ENCODE measurements at places on chromosomes 1 and 21. TPM values are rescaled to one million over a fixed set of nuclear protein-coding genes. Genes with fewer than 3 reads are reported as not detected.

The KMO gene
- total RNA-seq = not detected

The PEAR1 gene
- 16.1 TPM for total RNA-seq

DNA sequence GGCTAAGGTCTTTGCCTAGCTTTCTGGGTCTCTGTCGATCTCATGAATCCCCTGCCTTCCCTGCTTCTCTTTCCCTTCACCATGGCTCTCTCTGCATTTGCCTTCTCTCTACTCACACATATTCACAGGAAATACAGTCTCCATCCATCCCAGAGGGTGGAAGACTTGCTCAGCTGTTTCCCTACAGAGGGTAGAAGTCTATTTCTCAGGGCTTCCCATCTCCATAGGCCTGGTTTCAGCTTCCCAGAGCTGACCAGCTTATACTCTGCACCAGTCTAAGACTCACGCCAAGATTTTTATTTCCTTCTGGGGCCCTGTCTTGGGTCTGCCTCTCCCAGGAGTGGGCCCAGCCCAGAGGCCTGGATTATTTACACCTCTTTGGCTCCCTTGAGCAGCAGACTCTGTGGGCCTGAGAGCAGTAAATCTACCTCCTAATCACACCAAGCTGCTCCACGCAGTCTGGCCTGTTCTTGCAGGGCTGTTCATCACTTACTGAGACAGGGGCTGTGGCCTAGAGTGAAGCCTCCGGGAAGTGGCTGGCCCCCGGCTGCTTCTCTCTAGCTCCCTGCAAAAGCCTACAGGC lies 102.5 kb downstream of the PLXNA2 start:
- peak overlapping the region; percentile 80 for H3K27ac ChIP-seq
- peaks cover 62% of the 10 kb centered on the region for H3K4me1 ChIP-seq
- no peaks in the 10 kb centered on the region for H3K36me3 ChIP-seq
- H3K27me3 ChIP-seq = no peaks in the 10 kb centered on the region
- no peak overlapping the region for H3K4me3 ChIP-seq

GRCh38 chr1:239243006-239243405 lies 143.4 kb upstream of the CHRM3 start:
- H3K4me3 ChIP-seq = no peak overlapping the region
- no peak for DNase-seq
- H3K36me3 ChIP-seq = no peaks in the 10 kb centered on the region
- H3K27ac ChIP-seq = no peak overlapping the region
- H3K27me3 ChIP-seq = no peaks in the 10 kb centered on the region
- H3K4me1 ChIP-seq = no peaks in the 10 kb centered on the region

- H3K4me1 ChIP-seq = no peaks in the 10 kb centered on the region
- DNase-seq = no peak
- no peaks in the 10 kb centered on the region for H3K36me3 ChIP-seq
These were observed 24.9 kb downstream of the SYT11 start for GRCh38 chr1:155884031-155884960.

DNA sequence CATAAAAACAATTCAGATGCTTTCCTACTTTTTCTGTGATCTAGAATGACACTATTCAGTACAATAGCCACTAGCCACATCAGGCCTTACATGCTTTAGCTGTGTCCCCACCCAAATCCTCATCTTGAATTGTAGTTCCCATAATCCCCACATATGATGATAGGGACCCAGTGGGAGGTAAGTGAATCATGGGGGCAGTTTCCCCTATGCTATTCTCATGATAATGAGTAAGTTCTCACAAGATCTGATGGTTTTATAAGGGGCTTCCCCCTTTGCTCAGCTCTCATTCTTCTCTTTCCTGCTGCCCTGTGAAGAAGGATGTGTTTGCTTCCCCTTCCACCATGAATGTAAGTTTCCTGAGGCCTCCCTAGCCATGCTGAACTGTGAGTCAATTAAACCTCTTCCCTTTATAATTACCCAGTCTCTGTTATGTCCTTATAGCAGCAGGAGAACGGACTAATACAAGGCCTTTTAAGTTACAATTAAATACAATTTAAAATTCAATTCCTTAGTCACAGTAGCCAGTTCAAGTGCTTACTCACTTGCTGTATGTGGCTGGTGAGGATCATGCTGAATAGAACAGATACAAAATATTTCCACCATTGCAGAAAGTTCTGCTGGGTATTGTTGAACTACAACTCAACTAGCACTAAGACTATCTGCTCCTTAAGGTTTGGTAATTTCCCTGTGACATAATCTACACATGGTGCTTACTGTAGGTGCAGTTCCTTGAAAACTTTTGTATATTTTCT lies 106.7 kb downstream of the SCMH1 start:
- no peak for DNase-seq
- H3K4me1 ChIP-seq = no peaks in the 10 kb centered on the region
- H3K27me3 ChIP-seq = no peaks in the 10 kb centered on the region
- no peak overlapping the region for H3K4me3 ChIP-seq

DNA sequence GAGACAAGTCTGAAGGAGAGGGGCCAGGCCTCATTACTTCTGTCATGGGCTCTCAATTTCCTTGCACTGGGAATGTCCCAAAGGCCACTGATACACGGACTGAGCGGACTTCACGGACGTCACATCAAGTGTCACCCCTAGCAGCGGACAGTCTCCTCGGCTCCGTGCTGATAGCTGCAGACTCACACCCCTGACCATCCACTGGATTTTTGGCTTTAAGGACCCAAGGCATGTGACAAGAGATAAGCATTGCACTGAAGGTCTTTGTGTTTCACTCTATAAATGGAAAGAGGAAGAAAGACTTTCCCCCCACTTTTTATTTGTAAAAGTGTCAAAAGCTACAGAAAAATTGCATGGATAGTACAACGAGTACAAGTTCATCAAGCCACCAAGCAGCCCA lies 200.4 kb upstream of the FGGY start:
- no peaks in the 10 kb centered on the region for H3K4me1 ChIP-seq
- H3K27ac ChIP-seq = no peak overlapping the region
- H3K4me3 ChIP-seq = no peak overlapping the region
- H3K36me3 ChIP-seq = no peaks in the 10 kb centered on the region
- DNase-seq = no peak
- H3K27me3 ChIP-seq = no peaks in the 10 kb centered on the region

DNA sequence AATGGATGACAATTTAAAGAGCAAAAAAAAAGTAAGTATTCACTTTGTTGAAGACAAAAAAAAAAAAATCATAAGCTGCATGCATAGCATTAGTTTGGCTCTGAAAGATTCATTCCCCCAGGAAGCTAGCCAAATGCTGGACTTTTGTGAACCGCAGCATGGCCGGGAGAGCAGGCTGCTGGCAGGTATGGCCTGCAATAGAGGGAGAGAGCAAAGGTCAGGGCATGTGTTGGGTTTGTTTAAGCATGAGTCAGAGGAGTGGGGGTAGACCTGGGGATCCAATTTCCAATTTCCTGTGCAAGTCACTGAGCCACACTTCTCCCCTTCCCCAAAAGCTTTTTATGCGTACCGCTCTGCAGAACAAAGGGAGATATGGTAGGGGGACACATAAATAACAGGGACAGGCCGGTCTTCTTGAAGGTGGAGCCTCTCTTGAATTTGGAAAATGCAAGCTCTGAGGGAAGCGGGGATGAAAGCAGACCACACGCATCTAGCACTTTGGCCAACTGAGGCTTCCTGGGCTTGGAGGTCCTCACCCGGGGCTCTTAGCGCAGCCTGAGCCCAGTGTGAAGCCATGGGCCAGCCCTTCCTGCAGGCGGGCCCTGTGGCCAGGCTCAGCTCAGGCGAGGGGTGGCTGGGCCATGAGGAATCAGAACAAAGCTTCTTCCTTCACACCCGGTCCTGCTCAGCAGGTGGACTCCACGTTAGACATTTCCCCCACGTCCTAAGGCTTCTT lies 171.1 kb downstream of the TOMM20 start:
- peaks cover 68% of the 10 kb centered on the region for H3K4me1 ChIP-seq
- H3K27me3 ChIP-seq = no peaks in the 10 kb centered on the region
- DNase-seq = no peak
- H3K27ac ChIP-seq = peak overlapping the region; percentile 86

DNA sequence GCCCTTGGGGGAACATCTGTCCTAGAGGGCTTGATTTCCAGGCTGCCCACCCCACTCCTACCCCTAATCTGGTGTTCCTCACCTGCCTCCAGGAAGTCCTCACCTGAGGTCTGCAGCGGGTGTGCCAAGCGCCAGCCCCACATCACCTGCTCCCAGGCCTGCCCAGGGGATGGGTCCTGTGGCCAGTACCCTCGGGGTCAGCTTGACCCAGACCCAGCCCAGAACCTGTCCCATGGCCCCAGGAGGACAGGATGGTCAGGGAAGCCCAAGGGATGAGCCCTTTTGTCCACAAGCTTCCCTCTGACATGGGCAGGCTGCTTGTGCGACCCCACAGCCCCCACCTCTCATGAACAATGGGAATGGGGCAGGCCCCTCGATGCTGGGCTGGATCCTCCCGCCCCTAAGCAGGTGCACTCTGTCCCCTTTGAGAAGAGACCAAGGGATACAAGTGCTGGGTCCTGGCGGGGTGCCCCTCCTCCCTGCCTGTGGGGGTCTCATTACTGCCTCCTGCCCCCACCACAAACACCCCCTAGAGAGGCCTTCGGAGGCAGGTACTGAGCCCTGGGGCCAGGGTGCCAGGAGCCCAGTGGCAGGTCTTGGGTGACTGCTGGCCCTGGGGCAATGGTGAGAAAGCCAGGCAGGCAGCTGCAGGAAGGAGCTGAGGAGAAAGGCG lies 3.2 kb downstream of the MIB2 start:
- DNase-seq = no peak
- H3K36me3 ChIP-seq = peaks cover 5% of the 10 kb centered on the region
- H3K27ac ChIP-seq = no peak overlapping the region
- peaks cover 22% of the 10 kb centered on the region for H3K4me1 ChIP-seq

DNA sequence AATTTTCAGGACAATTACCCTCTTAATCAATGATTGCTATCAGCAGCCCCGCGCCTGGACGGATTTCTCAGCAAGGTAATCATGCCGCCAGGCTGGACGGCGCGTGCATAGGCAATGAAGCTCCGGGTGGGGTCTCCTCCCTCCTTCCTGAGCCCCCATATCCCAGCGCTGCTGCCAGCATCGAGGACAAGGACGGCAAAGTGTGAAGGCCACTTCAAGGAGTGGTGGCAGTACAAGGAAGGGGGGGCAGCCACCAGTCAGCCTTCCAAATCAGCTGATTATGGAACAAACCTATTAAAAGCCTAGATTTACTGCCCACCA lies 51.1 kb downstream of the DMAP1 start:
- peaks cover 3% of the 10 kb centered on the region for H3K4me1 ChIP-seq
- H3K27ac ChIP-seq = no peak overlapping the region
- H3K27me3 ChIP-seq = no peaks in the 10 kb centered on the region
- H3K4me3 ChIP-seq = no peak overlapping the region
- H3K36me3 ChIP-seq = peaks cover 3% of the 10 kb centered on the region

- no peak overlapping the region for H3K4me3 ChIP-seq
- peaks cover 8% of the 10 kb centered on the region for H3K4me1 ChIP-seq
- peaks cover 5% of the 10 kb centered on the region for H3K36me3 ChIP-seq
- DNase-seq = no peak
These were observed 34.8 kb downstream of the RIMS3 start for GRCh38 chr1:40630488-40631223.
